ENCODE measurements at places on chromosomes 1 and 21.

DNA sequence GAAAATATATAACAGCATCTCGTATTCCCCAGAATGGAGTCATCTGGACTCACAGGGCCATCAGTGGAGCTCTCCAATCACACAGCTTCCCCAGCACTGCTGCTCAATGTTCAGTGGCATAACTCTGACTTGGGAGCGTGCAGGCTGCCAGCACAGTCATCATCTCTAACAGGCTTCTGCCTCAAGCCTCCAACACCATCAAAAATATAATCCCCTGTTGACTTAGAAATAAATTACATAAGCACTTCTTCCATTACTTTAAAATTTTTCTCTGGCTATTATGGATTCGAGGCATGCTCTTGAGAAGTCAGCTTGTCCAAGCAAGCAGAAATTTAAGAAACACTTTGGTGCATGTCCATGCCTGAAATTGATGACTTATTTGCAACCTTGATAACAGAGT lies 6.2 kb downstream of the DUSP23 start:
- DNase-seq: no peak

- DNase-seq: no peak
These were observed 13.2 kb upstream of the A3GALT2 start for GRCh38 chr1:33334081-33334552.

DNA sequence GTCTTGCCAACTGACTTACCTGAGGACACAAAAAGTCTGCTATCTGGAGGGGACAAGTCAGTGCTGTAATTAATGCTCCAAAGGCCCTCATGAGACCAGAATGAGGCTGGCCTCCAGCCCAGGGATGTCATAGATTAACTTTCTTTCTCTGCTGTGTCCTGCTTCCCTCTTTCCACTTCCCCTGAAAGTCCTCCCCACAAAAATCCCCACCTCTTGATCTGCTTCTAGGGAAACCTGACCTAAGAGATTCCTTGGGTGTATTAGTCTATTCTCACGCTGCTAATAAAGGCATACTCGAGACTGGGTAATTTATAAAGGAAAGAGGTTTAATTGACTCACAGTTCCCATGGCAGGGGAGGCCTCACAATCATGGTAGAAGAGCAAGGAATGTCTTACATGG lies 39.2 kb downstream of the RUNX3 start:
- DNase-seq: no peak

DNA sequence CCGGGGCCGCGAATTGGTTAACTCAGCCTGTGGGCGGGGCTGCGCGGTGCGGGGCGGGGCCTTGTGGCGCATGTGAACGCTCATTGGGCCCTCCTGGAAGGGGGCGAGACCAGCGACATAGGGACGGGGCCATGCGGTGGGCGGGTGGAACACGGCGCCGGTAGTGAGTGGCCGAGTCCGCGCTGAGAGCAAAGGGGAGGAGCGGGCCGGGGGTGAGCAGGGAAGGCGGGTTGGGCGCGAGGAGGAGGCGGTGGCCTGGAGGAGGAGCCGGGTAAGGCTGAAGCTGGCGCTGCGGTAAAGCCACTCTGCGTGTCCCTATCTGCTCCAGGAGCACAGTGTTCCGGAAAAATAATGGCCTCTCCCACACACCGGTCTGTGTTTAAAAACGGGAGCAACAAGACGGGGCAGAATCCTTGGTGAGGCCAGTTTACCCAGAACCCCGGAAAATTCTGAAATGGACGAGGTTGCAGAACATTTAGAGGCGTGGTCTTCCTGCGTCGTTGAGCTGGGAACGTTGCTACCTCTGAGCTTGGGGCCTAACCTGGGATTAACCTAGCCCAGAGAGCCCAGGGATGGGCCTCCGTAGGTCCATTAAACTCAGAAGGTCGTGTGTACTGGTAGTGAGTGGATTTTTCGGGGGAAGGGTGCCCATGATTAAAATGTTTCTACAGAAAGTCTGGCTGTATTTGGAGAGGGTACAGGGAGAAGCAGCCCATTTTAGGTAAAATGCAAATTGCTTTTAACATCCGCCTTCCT lies 532 bp upstream of the CTNNBIP1 start:
- DNase-seq: peak; percentile 100

GRCh38 chr1:204285436-204286305 lies 71.9 kb upstream of the GOLT1A start:
- DNase-seq: no peak

- no peak for DNase-seq
These were observed 1301.4 kb downstream of the PLA2G4A start for GRCh38 chr1:188129856-188130838.

DNA sequence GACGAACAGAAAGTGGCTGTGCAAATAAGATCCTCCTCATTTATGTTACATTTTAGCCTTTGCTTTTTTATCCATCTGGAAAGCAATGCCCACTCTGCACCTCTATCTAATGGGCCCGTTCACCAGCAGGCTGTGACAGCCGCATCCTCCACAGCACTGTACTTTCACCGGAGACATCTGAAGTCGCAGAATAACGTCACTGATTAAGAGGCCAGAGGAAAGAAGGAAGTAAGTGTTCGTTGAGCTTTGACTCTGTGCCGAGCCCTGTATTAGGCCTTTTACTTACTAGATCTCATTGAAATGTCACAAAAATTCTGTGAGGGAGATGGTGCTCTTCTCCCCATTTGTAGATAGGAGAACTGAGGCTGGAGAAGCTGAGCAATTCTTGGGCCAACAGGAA lies 62.3 kb downstream of the KAZN start:
- DNase-seq: no peak
